ENCODE measurements at places on chromosomes 5 and 9.

DNA sequence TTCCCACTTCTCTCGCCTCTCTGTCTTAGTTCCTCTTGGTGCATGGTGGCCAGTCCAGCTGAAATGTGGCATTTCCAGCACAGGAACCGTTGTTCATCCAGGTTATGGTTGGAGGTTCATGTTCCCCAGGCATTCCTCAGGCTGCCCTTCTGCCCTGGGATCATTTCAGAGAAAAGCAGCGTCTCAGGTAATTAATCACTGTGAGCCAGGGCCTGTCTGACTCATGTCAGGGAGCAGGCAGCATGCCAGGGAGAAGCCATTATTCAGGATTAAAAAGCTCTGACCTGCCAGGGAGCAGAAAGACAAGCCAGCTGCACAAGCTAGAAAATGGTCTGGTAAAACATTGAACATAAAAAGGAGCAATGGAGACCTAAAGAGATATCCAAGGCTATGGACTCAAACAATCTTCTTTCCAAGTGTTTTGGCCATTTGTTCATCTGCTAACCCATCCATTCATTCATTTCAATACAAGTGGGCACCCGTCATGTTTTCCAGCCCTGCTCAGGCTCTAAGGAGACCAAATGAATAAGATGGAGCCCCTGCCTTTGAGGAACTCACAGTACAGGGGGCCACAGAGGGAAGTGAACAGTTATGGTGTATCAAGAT lies 241.4 kb downstream of the DRD1 start:
- DNase-seq = peak; percentile 6

- DNase-seq = peak; percentile 88
Measured at GRCh38 chr5:169142264-169142970, 158.5 kb downstream of the SLIT3 start.

DNA sequence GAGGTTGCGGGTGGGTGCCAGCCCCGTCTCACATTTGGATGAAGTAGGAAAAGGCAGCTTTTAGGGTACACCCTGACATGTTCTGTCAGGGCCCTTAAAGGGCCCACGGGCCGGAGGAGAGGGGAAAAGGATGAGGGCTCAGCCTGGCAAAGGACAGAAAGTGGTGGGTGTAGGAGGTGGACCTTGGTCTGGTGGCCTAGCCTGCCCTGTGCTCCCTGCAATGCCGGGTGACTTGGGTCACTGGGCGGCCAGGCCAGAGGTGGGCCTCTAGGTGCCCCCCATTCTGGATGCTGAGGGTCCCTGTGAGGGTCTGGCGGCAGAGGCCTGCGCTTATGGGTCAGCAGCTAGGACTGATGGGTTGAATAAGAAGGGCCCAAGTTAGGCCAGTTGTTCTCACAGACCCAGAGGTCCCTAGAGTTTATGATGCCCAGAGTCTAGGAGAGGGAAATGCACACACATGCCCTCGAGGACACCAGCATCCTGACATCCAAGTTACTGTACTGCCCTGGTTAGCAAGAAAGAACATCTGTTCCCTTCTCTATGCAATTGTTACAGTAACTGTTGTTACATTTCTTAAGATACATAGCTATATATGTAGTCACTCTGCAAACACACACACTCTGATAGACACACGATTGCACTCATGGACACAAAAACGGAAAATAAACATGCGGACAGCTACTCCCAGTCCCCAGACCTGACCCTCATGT lies 12.5 kb downstream of the TRIM7 start:
- DNase-seq = no peak

DNA sequence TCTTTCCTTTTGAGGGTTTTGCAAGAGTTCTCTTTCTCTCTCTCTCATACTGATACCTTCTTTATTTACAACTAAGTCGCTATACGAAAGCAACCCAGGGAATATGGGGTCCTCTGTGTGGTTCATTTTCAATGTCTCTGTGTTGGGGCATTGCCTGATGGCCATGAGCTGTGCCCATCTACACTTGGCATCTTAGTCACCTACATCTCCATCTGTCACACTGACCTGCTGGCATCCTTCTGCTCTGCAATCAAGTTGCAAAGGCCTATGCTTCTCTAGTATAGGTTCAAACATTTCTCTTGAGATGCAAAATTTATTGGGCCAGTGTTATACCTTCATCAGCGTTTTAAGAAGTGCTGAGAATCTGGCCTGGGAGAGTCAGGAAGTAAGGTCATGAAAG lies 228.2 kb downstream of the MTRR start:
- DNase-seq = no peak

DNA sequence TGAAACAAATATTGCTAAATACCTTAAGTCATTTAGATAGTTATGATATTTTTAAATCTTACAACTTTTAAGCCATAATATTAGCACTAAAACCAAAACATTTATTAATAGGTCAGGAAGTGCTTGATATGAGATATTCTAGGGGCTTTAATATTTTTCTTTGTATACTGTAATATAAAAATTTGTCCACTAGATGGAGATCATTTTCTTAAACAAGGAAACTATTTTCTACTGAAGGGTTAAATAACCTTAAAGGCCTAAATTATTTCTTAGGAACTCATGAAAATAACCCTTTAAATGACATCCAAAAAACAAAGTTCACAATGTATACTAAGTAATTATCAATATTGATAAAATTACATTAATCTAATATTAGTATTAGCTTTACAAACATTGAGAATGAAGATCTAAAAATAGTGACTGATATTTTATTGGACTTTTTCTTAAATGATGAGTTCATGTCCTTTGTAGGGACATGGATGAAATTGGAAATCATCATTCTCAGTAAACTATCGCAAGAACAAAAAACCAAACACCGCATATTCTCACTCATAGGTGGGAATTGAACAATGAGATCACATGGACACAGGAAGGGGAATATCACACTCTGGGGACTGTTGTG lies 635.7 kb downstream of the RAB3C start:
- DNase-seq = peak; percentile 21

GRCh38 chr9:91783411-91783810 lies 166.6 kb downstream of the ROR2 start:
- no peak for DNase-seq

DNA sequence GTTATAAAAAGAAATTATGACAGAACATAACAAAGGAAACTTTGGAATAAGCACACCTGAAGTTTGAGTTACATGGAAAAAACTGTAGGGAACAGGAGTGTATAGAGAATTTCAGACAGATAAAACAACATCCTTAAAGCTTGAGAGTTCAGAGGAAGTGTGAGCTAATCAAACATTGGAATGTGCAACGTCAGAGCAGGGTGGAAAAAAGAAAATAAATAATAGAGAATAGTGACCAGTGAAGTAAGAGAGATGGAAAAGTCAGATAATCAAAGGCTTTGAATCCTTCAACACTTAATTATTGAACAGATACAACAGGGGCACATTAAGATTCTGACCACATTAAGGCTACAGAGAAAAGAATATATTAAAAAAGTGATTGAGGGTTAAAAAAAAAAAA lies 128.5 kb upstream of the CDH10 start:
- no peak for DNase-seq

DNA sequence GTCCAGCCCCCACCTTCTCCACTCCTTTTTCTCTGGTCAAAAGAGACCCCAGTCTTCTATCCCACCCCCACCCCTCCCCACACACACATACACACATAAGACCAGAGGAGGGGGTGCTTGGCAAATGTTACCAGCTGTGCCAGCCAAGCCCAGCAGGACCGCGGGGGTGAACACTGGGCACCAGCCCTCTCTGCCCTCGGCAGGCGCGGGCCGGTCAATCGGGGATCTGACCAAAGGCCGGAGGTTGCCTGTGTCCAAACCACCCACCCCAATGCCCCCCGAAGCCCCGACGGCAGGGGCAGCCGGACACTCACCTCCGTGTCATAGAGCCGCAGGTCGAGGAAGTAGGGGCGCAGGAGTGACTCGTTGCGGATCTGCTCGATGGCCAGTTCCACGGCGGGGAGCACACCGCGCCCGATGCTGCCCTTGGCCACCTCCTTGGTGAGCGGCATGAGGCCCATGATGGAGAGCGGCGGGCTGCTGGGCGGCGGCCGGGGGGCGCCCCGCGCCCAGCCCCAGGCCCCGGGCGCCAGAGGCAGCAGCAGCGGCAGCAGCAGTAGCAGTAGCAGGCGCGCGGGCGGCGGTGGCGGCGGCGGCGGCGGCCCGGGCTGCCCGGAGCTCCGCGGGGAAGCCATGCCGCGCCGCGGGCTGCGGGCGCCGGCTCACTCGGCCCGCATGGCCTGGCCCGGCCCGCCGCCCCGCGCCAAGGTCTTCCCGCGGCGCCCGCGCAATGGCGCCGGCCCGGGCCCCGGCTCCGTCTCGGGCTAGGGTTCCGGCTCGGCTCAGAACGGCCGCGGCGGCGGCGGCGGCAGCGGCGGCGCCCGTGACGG lies 417 bp downstream of the GABBR2 start:
- DNase-seq = no peak

GRCh38 chr5:118791926-118792734 lies 196.2 kb downstream of the DTWD2 start:
- peak; percentile 67 for DNase-seq

DNA sequence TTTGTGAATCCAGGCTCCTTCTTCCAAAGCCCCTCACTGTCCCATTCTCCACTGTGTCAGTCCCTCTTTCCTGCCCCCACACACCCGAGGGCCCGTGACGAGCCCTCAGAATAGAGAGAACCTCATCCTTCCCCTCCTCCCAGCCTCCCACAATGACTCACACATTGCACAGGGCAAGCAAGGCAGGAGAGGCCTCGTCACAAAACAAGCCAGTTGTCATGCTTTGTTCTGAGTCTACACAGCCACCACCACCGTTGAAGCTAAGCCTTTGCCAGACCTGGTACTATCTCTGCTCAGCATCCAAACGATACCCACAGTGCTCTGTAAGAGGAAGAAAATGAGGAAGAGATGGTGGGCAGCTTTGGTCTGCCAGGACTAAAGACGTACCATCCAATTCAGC lies 142.2 kb upstream of the ZNF366 start:
- no peak for DNase-seq

GRCh38 chr5:6140219-6140618 lies 238.1 kb downstream of the MED10 start:
- DNase-seq = no peak

GRCh38 chr5:72209147-72210115 lies 102.2 kb downstream of the MAP1B start:
- no peak for DNase-seq

DNA sequence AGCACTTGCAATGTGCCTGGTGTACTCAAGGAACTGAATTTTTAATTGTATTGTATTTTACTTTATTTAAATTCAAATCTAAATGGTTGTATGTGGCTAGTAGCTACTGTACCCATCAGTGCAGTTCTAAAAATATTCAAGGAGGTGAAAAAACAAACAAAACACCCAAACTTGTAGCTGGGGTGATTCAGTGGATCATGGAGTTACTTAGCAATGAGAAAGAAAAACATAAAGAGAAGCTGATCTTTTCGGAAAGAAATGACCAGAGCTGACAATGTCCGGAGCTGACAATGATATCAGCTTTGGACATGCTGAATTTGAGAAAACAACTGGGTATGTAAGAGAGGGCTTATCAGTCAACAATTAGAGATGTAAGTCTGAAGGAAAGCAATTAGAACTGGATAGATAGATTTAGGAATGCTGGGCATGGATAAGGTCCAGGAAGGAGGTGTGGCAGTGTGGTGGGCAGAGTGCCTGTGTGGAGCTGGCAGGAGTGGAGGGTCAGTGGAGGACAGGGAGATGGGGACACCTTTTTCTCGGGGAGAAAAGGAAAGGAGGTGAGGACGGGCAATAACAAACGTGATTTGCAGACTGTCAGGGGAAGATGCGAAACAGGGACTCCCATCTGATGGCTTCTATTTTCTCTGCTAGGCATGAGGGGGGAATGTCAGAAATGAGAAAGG lies 113.2 kb downstream of the DCP2 start:
- DNase-seq = peak; percentile 53

DNA sequence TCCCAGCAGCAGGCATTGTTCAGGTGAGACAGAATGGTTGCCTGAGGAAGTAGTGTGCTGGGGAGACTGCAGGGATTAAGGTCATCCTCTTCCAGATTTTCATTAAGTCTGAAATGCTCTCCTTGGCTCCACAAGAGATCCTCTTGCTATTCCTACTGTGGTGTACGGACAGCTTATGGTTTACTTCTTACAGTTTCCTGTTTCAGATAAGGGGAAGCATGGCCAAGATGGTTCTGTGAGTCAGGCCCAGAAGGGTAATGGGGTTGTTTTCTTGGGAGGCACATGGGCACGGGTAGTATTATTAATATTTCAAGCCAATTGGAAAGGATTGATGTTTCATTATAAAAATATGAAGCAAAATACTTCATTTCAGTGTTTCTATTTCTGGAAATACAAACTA lies 42.9 kb downstream of the GLRX start:
- DNase-seq = no peak

DNA sequence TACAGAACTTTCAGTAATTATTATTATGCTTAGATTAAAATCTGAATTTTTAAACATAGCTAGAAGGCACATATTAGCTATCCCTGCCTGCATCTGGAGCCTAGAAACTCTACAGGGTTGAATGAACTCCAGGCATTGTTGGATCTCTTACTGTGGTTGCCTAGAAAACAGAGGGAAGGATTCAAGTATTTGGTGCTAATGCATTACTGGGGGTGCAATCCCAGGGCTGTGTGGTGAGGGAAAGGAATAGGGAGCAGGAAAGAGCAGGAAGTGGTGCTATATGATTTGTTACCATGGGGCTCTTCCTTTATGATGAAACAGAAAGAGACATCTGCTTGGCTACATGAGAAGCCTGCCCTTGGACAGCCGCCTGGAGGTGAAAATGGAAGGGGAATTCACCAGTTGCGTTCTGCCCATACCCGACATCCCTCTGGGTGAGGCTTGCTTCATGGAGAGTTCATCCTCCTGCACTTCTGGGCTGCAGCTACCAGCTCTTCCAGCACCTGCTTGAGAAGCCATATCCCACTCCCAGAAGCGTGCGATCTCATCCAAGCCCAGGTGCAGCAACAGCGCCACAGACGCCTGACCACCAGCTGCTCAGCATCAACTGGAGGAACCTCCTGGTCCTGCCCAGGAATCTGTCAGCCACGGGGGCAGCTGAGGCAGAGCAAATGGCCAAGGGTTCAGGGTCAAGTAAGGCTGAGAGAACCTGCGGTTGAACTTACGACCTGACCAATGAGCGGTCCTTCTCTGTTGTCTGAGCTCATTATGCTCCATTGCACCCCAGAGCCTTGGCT lies 362.8 kb downstream of the SEMA5A start:
- DNase-seq = no peak

GRCh38 chr9:115597330-115597895 lies 479.5 kb upstream of the TNC start:
- no peak for DNase-seq

- no peak for DNase-seq
Measured at GRCh38 chr9:69527454-69527853, 144.7 kb downstream of the APBA1 start.

DNA sequence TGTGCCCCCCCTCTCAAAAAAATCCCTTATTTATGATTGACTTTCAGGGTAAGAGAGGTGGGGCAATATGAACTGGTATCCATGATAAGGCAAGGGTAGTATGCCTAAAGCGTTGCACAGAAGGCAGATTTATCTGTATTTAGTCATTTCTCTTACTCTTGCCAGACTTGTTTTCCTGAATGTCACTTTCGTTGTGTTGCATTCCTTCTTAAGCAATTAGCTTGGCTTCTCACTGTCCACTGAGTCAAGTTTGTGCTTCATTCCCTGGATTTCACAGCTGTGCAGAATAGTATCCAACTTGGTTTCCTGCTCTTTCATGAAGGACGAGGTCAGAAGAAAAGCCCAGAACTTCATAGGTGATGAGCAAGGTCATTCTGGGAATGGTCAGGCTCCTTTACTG lies 301.5 kb upstream of the ACTBL2 start:
- no peak for DNase-seq
